Activated CD4-positive, alpha-beta memory T cell treated with anti-CD3 and anti-CD28 coated beads for 36 hours (primary cell): ENCODE measurements at places on chromosomes 1 and 21. TPM values are rescaled to one million over a fixed set of nuclear protein-coding genes. Genes with fewer than 3 reads are reported as not detected.
A peak's percentile ranks its signal among the peaks of the same experiment; 100 is the strongest.

The CD84 gene
- 18.6 TPM for total RNA-seq

DNA sequence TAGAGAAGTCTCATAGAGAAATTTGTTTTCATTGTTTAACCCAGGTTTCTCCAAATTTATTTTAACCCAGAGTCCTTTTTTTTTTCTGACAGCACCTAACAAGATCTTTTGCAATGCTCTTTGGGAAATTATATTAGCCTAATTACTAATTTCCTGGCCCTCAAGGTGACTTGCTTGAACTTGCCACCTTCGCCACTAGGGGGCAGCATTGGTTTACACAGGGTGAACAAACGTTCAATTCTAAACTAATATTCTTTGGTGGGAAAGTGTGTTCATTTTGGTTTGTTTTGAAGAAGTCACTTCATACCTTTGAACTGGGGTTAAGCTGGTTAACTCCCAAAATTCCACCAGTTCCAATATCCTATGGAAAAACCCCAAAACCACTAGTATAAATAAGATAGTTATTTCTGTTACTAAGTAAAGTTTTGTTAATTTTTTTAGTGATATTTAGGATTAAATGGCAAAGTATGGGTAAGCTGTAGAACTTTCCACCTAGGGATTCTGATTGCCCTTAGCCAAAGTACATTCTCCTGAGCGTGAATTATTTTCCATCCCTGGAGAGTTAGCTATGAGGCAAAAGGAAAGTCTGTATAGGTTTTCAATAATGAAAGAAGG lies 13.0 kb downstream of the CCDC190 start:
- no peak overlapping the region for H3K4me3 ChIP-seq
- H3K4me1 ChIP-seq, result no peaks in the 10 kb centered on the region
- peak; percentile 80 for DNase-seq
- H3K36me3 ChIP-seq, result no peaks in the 10 kb centered on the region
- H3K27me3 ChIP-seq, result peaks cover 1% of the 10 kb centered on the region

DNA sequence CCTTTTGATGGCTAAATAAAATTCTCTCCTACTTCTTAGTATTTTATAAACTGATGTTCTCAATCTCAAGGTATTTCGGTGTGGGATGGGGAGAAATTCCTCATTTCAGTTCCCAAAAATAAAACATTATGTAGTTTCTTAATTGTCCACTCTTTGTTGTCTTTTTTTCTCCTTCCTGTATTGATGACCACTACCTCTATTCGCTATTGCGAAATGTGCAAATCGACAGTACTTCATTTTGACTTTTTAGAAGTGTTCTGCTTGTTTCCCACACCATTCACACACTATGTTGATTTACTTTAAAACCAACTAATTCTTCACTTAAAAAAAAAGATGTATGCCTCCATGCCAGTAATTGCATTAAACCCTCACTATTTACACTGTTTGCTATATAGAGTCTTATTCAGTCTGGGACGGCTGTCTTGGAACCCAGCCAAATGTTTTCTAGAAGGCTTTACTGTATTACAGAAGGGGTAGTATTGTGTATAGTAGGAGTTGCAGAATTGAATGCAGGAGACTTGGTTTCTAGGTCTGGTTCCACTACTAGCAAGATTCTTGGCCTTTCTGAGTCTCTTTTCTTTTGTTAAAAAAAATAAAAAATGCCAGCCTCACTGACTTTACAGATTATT lies 5.6 kb downstream of the RNF2 start:
- H3K27me3 ChIP-seq, result no peaks in the 10 kb centered on the region
- no peak overlapping the region for H3K4me3 ChIP-seq
- no peak overlapping the region for H3K27ac ChIP-seq
- H3K36me3 ChIP-seq, result peaks cover 5% of the 10 kb centered on the region
- no peak for DNase-seq

The UTS2 gene
- not detected for total RNA-seq

The ZNHIT6 gene
- 18.7 TPM for total RNA-seq

DNA sequence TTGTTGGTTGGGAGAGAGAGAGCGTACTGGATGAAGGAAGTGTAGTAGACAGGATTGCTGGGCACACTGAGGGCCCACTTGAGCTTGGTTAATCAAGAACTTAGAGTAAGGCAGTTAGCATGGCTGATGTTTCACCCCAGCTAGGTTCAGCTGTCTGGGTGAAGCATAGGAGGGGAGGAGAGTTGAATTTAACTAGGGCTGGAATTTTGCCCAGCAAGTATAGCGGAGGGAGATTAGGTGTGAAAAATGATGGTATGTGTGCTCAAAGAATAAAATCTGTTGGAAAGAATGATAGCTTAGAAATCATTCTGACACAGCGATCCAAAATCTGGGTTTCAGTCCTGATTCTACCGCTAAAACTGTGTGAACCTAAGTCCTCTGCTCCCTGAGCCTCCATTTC lies 461.5 kb upstream of the PROX1 start:
- no peaks in the 10 kb centered on the region for H3K27me3 ChIP-seq
- no peaks in the 10 kb centered on the region for H3K36me3 ChIP-seq

- H3K4me3 ChIP-seq, result no peak overlapping the region
- H3K27me3 ChIP-seq, result peaks cover 17% of the 10 kb centered on the region
- no peak overlapping the region for H3K27ac ChIP-seq
- no peaks in the 10 kb centered on the region for H3K4me1 ChIP-seq
- no peaks in the 10 kb centered on the region for H3K36me3 ChIP-seq
Measured at GRCh38 chr21:35988416-35989137, 71.7 kb downstream of the SETD4 start.

DNA sequence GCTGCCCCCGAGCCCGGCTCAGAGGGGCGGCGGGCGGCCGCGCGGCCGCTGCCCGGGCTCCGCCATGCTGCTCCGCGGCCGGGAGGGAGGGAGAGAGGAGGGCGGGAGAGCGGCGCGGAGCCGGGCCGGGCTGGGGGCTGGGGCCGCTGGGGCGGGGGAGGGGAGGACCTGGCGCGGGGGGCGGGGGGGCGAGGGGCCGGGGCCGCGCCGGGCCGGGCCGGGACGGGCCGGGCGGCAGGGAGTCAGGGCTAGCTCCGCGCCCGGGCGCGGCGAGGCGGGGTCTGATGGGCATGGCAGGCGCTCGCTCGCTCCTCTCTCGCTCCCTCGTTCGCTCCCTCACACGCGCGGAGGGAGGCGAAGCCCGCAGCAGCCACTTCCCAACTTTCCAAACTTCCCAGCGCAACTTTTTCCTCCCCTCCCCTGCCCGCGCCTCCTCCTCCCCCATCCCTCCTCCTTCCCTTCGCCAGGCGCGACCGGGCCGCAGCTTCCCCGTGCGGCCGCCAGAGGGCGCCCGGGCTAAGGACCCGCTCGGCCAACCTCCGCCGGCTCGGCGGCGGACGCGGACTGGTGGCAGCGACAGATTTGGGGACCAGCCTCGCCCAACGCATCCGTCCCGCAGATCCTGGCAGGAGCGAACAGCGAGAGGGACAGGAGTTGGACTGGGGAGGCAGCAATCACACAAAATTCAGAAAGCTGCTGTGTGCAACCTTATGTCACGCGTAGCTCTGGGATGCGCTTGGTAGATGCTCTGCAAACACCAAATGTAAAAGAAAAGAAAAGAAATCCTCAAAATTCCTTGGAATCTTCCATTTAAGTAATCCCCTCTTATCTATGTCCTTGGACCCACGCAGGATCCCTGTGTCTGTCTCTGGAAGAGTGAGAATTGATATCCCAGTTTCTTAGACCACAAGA lies at the start of gene TRABD2B:
Gene TRABD2B, minus strand, starts transcription at position 97 of the 912 bp plus-strand sequence.
- no peak within 1 kb of the TSS for H3K27ac ChIP-seq
- peak within 1 kb of the TSS; percentile 63 for H3K4me3 ChIP-seq
- H3K36me3 ChIP-seq, result no peaks in the 10 kb centered on the region
- DNase-seq, result peak; percentile 72
- peaks cover 47% of the 10 kb centered on the region for H3K27me3 ChIP-seq
- peaks cover 8% of the 10 kb centered on the region for H3K4me1 ChIP-seq

- peaks cover 3% of the 10 kb centered on the region for H3K4me1 ChIP-seq
- H3K36me3 ChIP-seq, result no peaks in the 10 kb centered on the region
- peaks cover 12% of the 10 kb centered on the region for H3K27me3 ChIP-seq
- H3K4me3 ChIP-seq, result peak overlapping the region; percentile 40
- DNase-seq, result peak; percentile 58
Measured at GRCh38 chr1:110765640-110766335, 91.0 kb upstream of the KCNA3 start.

The OLIG2 gene
- not detected for total RNA-seq

DNA sequence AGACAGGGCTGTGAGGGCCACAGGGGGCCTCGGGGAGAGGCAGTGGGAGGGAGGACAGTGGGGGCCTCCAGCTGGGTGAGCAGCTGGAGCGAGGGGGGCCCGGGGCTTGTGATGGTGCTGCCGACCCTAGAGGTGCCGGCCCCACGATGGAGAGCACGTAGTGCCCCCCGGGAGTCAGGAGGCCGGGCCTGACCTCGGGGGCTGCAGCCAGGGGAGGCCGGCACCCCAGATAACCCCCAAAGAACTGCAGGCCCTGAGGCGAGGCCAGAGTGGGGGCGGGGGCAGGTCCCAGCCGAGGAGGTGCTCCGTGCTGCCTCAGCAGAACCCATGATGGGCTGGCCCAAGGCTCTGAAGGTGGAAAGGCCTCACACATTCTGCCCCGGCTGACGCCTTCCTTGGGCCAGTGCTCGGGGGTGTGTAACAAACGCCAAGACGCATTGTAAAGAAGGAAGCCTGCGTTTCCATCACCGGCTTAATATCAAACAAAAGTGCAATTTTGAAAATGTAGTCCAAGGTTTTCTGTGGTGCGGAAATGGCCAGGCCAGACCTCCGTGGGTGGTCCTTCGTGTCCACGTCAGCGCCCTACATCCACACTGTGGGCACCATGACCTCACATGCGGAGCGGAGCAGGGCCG lies 55.2 kb downstream of the COL6A1 start:
- no peaks in the 10 kb centered on the region for H3K4me1 ChIP-seq
- no peak for DNase-seq
- no peaks in the 10 kb centered on the region for H3K36me3 ChIP-seq
- H3K27me3 ChIP-seq, result peaks cover under 1% of the 10 kb centered on the region
- no peak overlapping the region for H3K4me3 ChIP-seq

DNA sequence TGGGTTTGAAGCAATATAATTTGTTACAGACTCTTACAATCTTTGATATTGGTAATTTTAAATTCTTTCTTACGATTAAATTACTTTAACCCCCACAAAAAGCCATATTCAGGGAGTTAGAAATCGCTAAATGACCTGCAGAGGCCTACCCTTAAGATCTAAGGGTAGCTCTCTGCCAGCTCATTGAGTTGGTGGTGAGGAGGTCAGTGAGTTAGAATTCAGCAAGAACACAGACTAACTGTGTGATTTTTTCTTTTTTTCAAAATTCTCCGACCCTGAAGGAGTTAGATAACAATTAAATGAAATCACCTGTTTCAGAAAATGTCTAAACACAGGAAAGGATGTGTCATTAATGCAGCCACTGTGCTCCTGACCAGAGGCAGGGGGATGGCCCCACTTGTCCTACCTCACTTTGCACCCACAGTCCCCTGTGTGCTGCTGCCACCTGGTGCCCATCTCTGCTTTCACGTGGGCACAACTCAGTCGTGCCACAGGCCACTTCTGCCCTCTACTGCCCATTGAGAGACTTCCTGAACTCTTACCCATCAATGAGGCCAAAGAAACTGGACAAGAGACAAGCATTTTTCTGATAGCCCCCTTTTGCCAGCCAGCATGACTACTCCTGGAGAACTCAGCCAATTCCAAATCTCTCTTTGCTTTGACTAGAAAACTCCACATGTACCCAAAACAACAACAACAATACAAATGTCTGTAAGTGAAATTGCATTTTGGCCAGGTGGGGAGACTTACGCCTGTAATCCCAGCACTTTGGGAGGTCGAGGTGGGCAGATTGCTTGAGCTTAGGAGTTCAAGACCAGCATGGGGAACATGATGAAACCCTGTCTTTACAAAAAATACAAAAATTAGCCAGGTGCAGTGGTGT lies 8.4 kb downstream of the CFAP45 start:
- H3K27ac ChIP-seq, result no peak overlapping the region
- H3K4me3 ChIP-seq, result no peak overlapping the region
- no peaks in the 10 kb centered on the region for H3K36me3 ChIP-seq
- peaks cover 9% of the 10 kb centered on the region for H3K4me1 ChIP-seq

The LMOD1 gene
- total RNA-seq, result not detected

DNA sequence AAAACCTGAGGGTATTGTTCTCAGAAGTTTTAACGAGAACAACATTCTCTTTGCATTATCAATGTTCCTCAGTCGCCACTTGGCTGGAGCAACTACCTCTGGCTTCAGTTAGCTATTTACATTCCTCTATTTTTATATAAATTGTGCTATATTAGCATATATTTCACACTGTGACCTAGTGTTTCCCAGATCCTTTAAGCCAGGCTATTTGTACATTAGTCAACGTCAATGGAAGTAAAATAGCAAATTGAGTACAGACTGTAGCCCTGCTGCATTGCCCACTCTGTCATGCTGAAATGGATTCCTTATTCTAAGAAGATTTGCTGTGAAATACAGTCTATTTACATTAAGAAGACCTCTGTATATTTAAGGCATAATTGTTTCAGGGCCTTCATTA lies 213.8 kb downstream of the ROR1 start:
- H3K27ac ChIP-seq, result no peak overlapping the region
- H3K36me3 ChIP-seq, result no peaks in the 10 kb centered on the region
- H3K4me3 ChIP-seq, result no peak overlapping the region
- no peak for DNase-seq
- H3K27me3 ChIP-seq, result peaks cover 2% of the 10 kb centered on the region
